Gastrocnemius medialis (tissue), 4 donors: ENCODE measurements at places on chromosomes 4 and X.

GRCh38 chrX:130524476-130525194, 122.8 kb downstream of the RBMX2 start:
- no peaks in the 10 kb centered on the region for H3K4me1 ChIP-seq
- peak overlapping the region; percentile 17 for H3K4me3 ChIP-seq
- H3K27ac ChIP-seq: no peak overlapping the region

GRCh38 chr4:141933978-141934377, 297.6 kb downstream of the IL15 start:
- H3K36me3 ChIP-seq: no peaks in the 10 kb centered on the region
- no peak overlapping the region for H3K27ac ChIP-seq
- H3K4me3 ChIP-seq: no peak overlapping the region
- no peaks in the 10 kb centered on the region for H3K27me3 ChIP-seq
- no peak for DNase-seq

GRCh38 chrX:119726900-119727555, 31.4 kb upstream of the SOWAHD start:
- no peaks in the 10 kb centered on the region for H3K36me3 ChIP-seq
- no peaks in the 10 kb centered on the region for H3K4me1 ChIP-seq
- no peaks in the 10 kb centered on the region for H3K27me3 ChIP-seq
- no peak overlapping the region for H3K27ac ChIP-seq
- DNase-seq: no peak
- H3K4me3 ChIP-seq: no peak overlapping the region

- no peak overlapping the region for H3K4me3 ChIP-seq
- DNase-seq: no peak
- no peak overlapping the region for H3K27ac ChIP-seq
- H3K27me3 ChIP-seq: no peaks in the 10 kb centered on the region
- no peaks in the 10 kb centered on the region for H3K36me3 ChIP-seq
Measured at GRCh38 chrX:33989936-33990335, 142.2 kb downstream of the FAM47A start.

DNA sequence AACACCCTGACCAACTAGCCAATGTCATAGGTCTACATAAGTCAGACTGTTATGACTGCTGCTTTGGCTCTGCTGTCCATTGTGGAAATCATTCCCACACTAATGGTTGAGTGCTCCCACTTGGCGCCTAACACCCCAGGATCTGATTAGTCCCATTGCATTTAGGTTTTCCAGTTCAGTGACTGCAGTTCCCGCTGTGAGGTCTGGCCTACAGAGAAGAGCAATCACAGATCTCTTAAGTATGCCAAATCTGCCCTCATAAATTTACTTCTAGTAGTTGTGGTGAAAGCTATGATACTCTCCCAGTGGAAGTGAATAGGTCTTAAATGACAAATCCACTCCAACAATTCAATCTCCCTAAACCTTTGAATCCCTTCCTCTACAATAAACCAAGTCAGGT, 77.3 kb upstream of the IL2 start:
- no peak overlapping the region for H3K27ac ChIP-seq
- DNase-seq: no peak
- H3K4me1 ChIP-seq: no peaks in the 10 kb centered on the region
- no peaks in the 10 kb centered on the region for H3K27me3 ChIP-seq
- no peaks in the 10 kb centered on the region for H3K36me3 ChIP-seq

GRCh38 chr4:145001635-145002034, 96.4 kb downstream of the ANAPC10 start:
- no peak for DNase-seq
- H3K27me3 ChIP-seq: no peaks in the 10 kb centered on the region
- H3K36me3 ChIP-seq: no peaks in the 10 kb centered on the region
- H3K27ac ChIP-seq: no peak overlapping the region

GRCh38 chr4:97582890-97583289, 560.4 kb downstream of the STPG2 start:
- no peaks in the 10 kb centered on the region for H3K36me3 ChIP-seq
- H3K27me3 ChIP-seq: no peaks in the 10 kb centered on the region
- no peaks in the 10 kb centered on the region for H3K4me1 ChIP-seq
- no peak overlapping the region for H3K27ac ChIP-seq

DNA sequence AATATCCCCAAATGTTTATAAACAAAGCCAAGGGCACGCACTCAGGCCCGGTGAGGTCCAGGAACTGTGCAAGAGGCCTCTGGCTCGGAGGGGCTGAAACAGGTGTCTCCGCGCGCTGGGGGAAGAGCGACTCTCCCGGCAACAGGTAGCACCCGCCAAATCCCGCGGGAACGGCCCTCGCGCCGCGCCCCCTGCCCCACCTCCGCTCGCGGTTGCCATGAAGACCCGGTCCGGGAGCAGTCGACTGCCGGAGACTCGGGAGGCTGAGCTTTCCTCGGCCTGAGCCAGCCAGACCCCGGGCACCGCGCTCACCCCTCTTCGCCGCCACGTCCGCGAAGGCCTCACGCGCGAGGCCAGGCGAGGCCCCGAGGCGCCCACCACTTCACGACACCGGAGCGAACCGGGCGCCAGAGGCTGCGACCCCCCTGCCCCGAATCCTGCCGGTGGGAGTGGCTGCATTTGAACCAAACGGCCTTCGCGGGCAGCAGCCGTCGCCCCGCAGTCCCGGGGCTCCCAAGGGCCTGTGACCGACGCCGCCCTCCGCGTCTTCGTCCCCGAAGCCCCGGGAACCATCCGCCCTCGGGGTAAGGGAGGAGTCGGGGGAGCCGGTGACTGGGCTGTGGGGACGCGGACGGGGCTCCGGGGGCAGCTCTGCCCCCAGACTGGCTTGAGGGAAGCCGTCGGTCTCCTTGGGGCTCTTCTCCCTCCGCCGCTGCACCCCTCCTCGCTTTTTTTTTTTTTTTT, at the start of gene NSUN7:
Gene NSUN7 (plus strand): TSS at position 239 of the 744 bp plus-strand sequence. CDS start 739 bp downstream, outside the sequence.
- H3K4me1 ChIP-seq: peaks cover 10% of the 10 kb centered on the region
- no peak within 1 kb of the TSS for H3K27ac ChIP-seq
- peaks cover 26% of the 10 kb centered on the region for H3K27me3 ChIP-seq
- H3K36me3 ChIP-seq: no peaks in the 10 kb centered on the region
- peak within 1 kb of the TSS; percentile 54 for H3K4me3 ChIP-seq
- no peak for DNase-seq

DNA sequence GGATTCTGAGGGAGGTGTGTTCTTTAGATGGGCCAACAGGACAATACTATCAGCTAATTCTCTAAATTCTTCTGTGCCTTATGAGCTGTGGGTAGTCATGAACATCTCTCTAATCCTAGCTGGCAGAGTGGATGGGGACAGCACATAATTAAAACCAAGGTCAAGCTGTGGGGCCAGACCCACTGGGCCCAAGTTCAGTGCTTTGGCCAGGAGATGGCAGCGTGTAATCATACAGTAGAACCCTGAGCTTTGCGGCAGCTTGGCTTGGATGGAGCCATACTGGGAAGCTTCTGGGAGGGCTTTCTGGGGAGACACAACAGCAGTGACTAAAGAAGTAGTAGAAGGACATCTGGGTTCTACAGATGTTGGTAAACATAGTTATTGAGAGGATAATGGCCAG, 140.3 kb upstream of the CXCL13 start:
- no peak for DNase-seq
- H3K4me3 ChIP-seq: no peak overlapping the region
- no peaks in the 10 kb centered on the region for H3K36me3 ChIP-seq
- H3K27ac ChIP-seq: no peak overlapping the region
- H3K27me3 ChIP-seq: no peaks in the 10 kb centered on the region
